HFFc6 (cell line): ENCODE measurements at places on chromosomes 4 and X. TPM values are rescaled to one million over a fixed set of nuclear protein-coding genes. Genes with fewer than 3 reads are reported as not detected.

GAGE12H gene
- not detected in 3 replicates for total RNA-seq

PABPC4L gene
- total RNA-seq: 0.63 to 3.1 TPM (median 2.2 TPM) in 3 replicates

LGI2 gene
- total RNA-seq: not detected in 3 replicates

SLC10A4 gene
- 0.09 TPM in 1 of 3 replicates, not detected in the others for total RNA-seq

CCDC160 gene
- not detected in 2 replicates for total RNA-seq

CXXC4 gene
- not detected in 3 replicates for total RNA-seq

TCEAL5 gene
- not detected in 3 replicates for total RNA-seq

NDP gene
- total RNA-seq: 0.23 TPM in 1 of 2 replicates, not detected in the other

CSAG3 gene
- total RNA-seq: not detected in 3 replicates

PLP1 gene
- total RNA-seq: 0.20 to 0.69 TPM (median 0.59 TPM) in 3 replicates

MAGEC1 gene
- total RNA-seq: 0.07 TPM in 1 of 3 replicates, not detected in the others

OCIAD2 gene
- total RNA-seq: 2.3 to 17.3 TPM (median 2.5 TPM) in 3 replicates

RRH gene
- total RNA-seq: not detected in 3 replicates

HAND2 gene
- total RNA-seq: 0.55 to 3.8 TPM (median 3.2 TPM) in 3 replicates

FAM9C gene
- not detected in 3 replicates for total RNA-seq

RAB41 gene
- not detected in 2 replicates for total RNA-seq

MAGEA2B gene
- not detected in 3 replicates for total RNA-seq

CPZ gene
- total RNA-seq: 2.4 to 4.4 TPM (median 3.5 TPM) in 3 replicates

F9 gene
- total RNA-seq: not detected in 3 replicates

TMEM31 gene
- not detected in 3 replicates for total RNA-seq

MAGEB2 gene
- not detected in 3 replicates for total RNA-seq

INTS6L gene
- 1.8 to 2.1 TPM (median 2.0 TPM) in 3 replicates for total RNA-seq

MAGEC2 gene
- not detected in 2 replicates for total RNA-seq

TMSB15B gene
- 2.0 and 5.1 TPM in 2 replicates for total RNA-seq

CHIC1 gene
- total RNA-seq: 11.6 to 12.7 TPM (median 11.8 TPM) in 3 replicates

OPRPN gene
- not detected in 2 replicates for total RNA-seq

GPR119 gene
- not detected in 3 replicates for total RNA-seq

TCEAL2 gene
- total RNA-seq: not detected in 3 replicates

EXOC1L gene
- not detected in 3 replicates for total RNA-seq

VCX3B gene
- total RNA-seq: not detected in 3 replicates

TMPRSS11F gene
- not detected in 3 replicates for total RNA-seq

SCFD2 gene
- total RNA-seq: 34.2 to 46.0 TPM (median 39.3 TPM) in 3 replicates

KIAA1210 gene
- total RNA-seq: not detected in 3 replicates

PPP4R3C gene
- not detected in 3 replicates for total RNA-seq
